Right renal pelvis (tissue), 4 donors: ENCODE measurements at places on chromosomes 2 and 18.

- peak; percentile 29 for DNase-seq
Measured at GRCh38 chr2:71157124-71157793, 26.8 kb downstream of the MPHOSPH10 start.

DNA sequence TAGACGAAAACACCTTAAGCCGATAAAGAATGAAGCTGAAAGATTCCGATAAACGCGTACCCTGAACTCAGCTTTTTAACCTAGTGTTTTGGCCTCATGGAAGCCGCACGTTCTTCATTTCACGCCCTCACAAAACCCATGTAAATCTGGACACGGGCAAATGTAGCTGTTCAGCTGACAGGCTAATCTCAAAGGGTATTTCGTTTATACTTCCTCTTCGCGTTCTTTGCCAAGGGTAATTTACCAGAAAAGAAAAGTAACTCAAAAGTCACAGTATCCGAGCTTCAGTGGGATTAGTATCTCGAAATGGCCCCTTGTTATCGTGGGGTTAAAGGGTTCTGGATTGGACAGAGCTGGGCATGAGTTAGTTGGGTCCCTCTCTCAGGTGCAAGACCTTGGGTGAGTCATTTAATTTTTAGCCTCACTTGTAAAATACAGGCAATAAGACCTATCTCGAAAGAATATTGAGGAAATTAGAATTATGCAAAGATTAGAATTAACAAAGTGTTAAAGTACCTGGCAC, 22.0 kb upstream of the STPG4 start:
- no peak for DNase-seq

- no peak for DNase-seq
Measured at GRCh38 chr2:231369580-231370428, 25.7 kb upstream of the B3GNT7 start.

GRCh38 chr18:77223221-77223639, 26.4 kb upstream of the GALR1 start:
- DNase-seq, result no peak

GRCh38 chr2:74000666-74001065, 16.0 kb downstream of the TET3 start:
- no peak for DNase-seq

- DNase-seq, result no peak
Measured at GRCh38 chr2:231321021-231321420, 74.5 kb upstream of the B3GNT7 start.

DNA sequence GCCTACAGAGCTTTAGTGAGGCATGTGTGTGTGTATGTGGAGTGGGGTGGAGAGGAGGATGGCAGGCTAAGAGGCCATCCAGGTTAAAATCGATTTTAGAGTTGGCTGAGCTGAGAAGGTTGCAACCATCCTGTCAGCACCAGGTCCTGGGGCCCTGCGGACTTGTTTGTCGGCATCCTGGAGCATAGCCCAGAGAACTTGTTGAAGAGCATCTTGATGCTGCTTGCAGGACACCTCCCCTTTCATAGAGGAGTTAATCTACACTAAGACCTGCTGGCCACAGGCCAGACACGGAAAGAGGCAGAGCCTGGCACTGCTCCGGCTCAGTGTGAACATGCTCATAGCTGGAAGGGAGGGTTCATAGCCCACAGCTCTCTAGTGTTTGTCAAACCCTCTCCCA, 72.1 kb upstream of the RGPD5 start:
- DNase-seq, result no peak

GRCh38 chr2:120760446-120761135, 24.9 kb downstream of the GLI2 start:
- DNase-seq, result no peak

GRCh38 chr2:119857742-119858141, 98.0 kb downstream of the PTPN4 start:
- no peak for DNase-seq

GRCh38 chr2:24209389-24210105, 34.7 kb downstream of the FAM228A start:
- DNase-seq, result no peak

DNA sequence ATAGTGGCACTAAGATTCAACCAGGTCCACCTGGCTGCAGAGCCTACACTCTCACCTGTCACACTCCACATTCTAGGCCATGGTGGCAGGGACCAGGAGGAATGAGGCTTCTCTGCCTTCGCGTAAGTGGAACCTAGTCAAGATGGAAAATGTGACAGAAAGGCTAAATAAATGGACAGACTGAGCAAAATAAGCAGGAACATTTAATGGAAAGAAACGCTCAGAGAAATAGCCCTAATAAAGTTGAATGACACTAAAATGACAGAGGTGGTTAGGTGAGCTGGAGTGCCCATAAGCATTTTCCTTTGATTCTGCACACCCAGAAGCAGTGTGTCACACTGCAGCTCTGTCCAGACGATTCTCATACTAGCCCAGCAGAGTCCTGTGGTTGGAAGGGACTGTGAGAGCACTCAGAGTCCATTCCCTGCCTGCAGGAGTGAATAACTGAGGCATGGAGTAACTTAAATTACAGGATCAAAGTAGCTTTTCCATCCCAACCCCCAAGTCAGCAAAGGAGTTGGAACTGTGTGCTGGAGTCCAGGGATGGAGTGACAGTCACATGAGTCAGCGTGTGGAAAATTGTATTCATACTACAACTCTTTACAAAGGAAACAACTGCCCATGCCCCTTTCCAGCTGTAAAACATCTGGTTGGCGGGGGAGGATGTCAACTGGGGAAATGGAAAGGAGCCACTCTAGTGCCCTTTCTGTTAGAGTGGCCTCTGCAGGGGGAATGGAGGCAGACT, 105.4 kb upstream of the LGALSL start:
- DNase-seq, result no peak

DNA sequence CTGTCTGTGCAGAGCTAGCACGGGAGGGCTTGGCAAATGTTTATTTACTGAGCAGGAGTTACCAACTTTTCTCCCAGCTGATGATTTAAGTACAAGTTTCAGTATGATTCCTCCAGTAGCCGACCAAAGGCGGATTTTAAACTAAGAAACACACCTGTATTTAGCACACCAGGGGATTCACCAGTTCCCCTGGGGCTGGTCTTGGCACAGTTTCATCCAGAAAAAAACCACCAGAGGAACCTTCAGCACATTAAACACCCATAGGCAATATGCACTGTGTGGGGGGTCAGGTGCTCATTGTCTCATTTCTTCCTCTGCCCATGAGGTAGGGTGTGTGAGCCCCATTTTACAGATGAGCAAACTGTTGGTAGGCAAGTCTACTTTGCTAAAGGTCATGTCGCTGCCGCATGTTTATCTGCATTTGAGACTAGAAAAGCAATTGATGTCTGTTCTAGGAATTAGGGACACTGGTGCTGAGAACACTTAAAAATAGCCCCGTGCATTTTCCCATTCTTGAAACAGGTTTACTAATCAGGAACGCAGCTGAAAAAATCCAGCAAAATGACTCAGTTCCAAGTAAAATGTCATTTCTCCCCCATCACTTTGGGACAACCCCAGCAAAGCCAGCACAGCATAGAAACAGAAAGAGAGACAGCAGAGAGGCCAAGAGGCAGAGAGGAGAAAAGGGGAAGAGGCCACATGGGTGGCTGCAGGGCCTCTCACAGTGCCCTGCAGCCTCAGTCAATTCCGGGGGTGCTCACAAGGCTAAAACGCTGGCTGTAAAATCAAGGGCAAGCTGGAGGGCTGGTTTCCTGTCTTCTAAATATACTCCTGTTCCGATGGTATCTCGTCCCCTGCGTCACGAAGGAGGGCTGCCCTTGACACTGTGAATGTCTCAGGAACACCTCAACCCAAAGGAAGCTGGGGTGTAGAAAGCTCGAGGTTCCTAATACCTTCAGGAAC, 166.8 kb upstream of the ID2 start:
- no peak for DNase-seq

DNA sequence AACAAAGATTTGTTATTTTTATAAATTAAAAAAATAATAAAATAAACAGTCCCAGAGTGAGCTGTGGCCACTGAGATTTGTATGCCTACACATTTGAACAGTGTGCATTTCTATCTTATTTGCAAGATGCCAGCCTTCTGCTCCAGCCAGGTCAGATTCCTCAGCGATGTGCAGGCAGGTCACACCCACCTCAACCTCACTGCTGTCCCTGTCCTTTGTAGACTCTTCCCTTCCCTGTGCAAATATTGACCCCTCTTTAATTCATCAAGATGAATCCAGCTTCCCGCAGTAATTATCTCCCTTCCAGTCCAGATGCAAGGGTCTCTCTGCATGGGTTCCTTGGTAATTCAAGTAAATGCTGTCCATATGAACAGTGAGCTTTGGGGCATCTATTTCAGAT, 256.2 kb downstream of the PIEZO2 start:
- no peak for DNase-seq

DNA sequence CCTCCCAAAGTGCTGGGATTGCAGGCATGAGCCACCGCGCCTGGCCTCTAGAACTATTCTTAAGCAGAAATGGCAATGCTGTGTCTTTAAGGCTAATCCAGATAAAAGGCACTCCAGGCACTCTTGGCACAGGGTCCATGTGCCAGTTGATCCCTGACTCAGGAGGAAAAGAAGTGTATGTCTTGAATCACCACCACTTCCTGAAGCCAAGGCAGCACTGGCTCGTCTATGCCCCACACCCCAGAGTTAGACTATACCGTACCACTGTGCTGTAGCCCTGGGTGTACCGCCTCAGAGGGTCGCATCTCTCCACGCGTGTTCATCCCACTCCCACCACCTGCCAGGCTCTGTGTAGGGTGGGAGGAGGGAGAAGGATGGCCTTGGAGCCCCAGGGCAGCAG, 9.0 kb downstream of the TNFRSF11A start:
- DNase-seq, result no peak

- no peak for DNase-seq
Measured at GRCh38 chr2:132929786-132930185, 259.8 kb upstream of the LYPD1 start.

GRCh38 chr2:133506996-133507395, 61.3 kb downstream of the NCKAP5 start:
- DNase-seq, result no peak

DNA sequence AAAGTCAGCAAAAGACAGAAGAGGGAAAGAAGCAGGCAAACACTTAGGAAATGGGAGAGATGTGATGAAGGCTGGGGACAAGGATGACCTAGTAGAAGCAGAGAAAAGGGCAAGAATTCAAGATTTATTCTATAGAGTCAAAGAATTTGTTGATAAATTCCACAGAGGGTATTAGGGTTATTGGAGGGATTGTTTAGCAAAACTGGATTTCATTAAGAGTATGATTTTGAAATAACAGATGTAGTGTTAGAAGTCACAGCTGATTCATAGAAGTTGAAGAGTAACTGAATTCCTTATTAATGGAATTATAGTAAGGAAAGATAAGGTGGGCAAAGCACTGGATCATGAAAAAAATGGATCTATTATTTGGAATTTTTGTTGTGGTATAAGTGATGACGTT, 48.6 kb downstream of the CEP192 start:
- DNase-seq, result no peak

DNA sequence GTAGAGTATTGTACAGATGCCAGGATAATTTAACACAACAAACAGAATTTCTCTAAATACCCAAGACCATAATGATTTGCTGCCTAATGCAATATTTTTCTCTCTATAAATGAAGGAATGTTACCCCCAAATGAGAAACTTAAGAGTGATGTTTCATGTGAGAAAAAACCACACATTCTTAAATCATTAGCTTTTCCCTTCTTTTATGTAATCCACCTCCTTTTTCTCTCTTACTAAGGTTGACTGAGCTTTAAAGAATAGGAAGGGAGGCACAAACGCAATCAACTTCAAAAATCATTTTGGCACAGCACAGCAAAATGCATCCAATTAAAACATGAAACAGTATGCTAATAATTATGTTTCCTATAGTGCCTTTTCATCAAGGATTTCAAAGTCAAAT, 698.1 kb upstream of the CDH2 start:
- DNase-seq, result no peak

DNA sequence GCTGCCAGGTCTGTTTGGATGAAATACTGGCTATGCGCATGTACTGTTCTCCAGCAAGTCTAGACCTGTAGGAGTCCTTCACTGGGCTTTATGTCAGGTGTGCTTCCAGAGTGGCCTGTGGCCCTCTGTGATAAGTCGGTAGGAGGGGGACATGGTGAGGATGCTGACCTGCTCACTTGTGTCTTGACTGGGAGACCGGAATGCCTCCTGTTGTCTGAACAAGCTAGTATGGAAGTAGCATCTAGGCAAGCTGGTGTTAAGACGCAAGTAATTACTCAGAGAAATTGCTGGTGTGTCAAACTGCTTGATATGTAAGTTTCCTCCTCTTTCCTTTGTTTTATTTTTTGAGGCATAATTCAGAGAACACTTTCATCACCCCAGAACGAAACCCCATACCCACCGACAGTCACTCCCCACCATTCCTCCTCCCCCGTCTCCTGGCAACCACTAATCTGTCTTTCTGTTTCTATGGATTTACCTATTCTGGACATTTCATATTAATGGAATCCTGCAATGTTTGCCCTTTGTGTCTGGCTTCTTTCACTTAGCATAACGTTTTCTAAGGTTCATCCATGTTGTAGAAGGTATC, 76.4 kb downstream of the TMEM247 start:
- DNase-seq, result no peak

DNA sequence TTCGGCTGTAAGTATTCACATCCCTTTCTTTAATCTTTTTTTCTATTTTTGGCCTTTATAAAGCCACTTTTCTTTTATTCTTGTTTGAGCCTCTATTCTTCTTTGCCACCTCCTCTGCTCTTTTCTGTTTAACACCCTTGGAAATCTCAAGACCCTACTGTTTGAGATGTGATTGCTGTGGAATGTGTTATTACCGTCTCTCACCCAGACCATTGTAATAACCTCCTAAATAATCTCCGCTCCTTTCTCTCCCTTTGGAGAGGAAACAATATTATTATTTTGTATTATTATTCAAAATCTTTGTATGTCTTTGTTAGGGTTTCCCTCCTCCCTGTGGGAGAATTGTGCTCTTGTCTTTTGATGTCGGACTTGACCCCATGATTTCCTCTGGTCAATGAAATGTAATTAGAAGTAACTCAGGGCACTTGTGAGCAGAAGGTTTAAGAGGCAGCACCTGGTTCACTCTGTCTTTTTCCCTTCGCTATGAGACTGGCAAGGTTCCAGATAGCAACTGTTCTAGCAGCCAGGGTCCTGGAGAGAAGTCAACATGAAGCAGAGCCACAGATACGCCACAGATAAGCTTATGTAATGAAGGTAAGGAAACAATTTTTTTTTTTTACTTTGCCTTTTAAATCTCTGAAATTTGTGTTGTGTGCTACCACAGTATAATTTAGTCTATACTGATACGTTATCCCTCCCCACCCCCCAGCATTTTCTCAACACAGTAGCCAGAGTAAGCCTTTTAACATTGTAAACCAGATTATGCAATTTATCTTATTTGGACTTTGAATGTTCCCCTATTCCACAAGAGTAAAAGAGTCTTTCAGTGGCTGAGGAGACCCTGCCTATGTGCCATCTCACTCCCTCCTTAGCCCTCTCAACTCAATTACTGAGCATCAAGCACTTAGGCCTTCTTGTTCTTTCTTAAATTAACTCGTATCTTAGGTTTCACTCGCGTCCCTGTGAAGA, 601.2 kb upstream of the ZNF804A start:
- DNase-seq, result no peak

- DNase-seq, result no peak
Measured at GRCh38 chr2:20539776-20540586, 93.1 kb downstream of the RHOB start.

- DNase-seq, result no peak
Measured at GRCh38 chr18:59951591-59951990, 51.8 kb downstream of the PMAIP1 start.

GRCh38 chr18:58038063-58038462, 6.0 kb upstream of the NEDD4L start:
- DNase-seq, result no peak

- DNase-seq, result no peak
Measured at GRCh38 chr2:42142547-42143184, 26.5 kb upstream of the EML4 start.

GRCh38 chr2:144364944-144365738, 154.8 kb downstream of the ZEB2 start:
- no peak for DNase-seq
